HCT116 (cell line): ENCODE measurements at places on chromosomes 1 and 21.
A peak's percentile ranks its signal among the peaks of the same experiment; 100 is the strongest.

DNA sequence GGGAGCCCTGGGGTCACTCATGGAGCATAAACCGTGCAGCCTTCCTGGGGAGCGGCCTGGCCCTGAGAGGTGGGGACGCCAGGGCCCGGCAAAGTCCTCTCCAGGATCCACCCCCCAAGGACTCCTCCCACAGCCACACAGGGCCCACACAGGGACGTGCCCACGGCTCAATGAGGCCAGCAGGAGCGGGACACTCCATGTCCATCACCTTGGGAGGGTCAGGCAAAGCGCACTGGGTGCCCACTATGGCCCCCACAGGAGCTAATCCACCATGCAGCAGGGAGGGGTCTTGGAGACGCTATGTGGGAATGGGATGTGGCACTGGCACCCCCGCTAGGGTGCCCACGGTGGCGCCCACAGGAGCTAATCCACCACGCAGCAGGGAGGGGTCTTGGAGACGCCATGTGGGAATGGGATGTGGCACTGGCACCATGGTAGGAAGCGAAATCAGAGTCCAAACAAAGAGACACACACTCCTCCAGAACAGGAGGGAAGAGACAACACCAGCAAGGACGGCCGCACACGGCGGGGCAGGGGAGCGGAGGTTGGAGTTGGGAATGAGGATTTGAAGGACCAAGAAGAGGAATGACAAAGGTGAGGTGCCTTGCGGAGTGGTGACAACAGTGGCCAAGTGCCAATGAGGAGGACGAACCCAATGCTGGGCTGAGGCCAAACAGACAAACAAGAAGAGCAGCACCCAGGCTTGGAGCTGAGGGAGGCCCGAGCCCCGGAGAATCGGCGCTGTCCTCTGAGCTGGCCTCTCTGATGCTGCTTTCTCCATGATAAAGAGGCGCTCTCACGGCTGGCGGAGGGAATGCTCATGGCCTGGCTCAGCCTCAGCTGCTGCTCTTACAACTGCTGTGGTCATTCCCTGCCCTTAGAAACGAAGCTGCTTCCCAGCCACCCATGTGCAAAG, 18.1 kb upstream of the SLC19A1 start:
- DNase-seq, result no peak

- no peak for DNase-seq
Measured at GRCh38 chr1:103779932-103780331, 30.2 kb downstream of the AMY1C start.

GRCh38 chr1:8198522-8198921, 119.4 kb upstream of the SLC45A1 start:
- no peak for DNase-seq

- peak; percentile 84 for DNase-seq
Measured at GRCh38 chr1:246153796-246154212, 353.3 kb downstream of the SMYD3 start.

GRCh38 chr1:94379615-94380014, 38.6 kb upstream of the ABCD3 start:
- DNase-seq, result no peak

DNA sequence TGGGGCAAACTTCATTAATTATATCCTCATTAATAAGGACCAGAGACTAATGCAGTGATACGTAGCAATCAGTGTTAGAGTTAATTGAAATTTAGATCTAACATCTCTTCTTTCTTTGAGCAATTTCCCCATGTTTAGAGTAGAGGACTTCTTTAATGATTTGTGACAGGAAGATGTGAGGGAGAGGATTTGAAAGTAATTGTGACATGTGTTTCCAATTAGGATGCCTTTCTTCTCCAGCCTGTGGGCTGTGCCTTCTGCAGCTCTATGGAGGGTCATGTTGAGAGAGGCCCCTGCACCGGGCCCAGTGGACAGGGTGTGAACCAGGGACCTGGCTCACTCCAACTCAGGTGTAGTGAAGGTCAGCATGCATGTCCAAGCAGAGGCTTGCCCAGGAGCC, 103.0 kb downstream of the GREM2 start:
- DNase-seq, result no peak

DNA sequence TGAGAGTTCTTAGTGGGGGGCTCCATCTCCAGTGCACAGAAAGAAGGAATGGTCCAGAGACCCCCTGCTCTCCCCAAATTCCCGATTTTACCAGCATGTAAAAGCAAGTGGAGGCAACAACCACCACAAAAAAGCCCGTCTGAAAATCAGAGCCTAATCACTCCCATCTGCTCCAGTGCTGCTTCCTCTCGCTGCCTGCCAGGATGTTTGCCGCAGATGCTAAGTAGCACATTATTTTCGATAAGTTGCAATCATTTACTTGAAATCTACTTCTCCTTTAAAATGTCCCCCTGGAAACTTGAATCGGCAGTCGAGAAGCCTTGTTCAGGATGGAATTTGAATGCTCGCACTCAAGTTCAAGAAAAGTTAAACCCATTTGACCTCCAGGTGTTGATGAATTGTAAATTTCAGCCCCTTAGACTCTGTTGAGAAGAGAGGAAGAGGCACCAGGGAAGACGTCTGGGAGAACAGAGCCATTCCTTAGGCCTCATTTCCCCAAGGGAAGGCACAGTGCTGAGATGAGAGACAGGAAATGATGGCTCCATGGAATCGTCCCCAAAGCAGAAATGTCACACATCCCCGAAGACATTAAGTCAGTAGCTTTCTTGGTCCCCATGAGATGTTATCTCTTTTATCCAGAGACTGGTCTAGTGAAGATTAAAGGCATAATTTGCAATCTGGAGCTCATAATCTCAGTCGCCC, 221.3 kb downstream of the PBX1 start:
- DNase-seq, result no peak

DNA sequence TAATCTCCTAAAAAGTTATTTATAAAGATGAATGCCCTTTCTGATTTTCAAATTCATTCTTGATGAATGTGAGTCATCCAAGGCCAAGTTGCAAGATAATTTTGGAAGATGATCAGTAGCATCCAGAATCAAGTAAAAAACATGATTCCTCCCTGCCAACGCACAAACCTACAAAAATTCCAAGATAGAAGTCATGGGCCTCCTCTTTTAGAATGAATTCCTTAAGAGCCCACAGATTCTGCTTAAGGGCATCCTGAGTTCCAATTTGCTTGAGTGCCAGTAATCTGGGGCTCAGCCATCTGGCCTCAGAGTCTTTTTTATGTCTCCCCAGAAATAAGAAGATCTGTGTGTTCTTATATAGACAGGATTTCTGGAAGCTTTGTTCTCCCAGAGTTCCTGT, 23.2 kb upstream of the SPATA6 start:
- DNase-seq, result no peak

GRCh38 chr1:229717786-229718576, 91.9 kb downstream of the URB2 start:
- DNase-seq, result no peak

DNA sequence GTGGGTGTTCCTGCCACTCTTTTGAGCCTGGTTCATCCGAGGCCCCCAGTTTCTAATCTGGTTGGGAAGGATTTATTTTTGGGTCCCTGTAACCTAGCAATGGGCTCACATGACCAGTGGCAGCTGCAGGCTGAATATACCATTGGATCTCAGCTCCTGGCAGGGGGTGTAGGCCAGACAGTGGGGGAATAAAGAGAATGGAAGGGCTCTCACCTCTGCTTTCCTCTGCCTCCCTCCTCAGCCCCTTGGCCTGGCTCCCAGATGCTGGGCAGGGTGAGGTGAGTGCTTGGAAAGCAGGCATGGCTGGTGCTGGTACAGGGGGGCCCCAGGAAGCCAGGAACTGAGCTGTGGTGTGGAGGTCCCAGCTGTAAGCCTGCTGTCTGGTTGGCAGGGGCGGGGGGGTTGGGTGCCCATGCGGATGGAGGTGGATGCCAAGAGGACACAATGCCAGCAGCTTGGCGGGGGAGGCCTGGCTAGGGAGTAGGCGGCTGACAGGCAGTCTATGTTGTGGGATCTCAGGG, 3.6 kb upstream of the GPR61 start:
- no peak for DNase-seq

DNA sequence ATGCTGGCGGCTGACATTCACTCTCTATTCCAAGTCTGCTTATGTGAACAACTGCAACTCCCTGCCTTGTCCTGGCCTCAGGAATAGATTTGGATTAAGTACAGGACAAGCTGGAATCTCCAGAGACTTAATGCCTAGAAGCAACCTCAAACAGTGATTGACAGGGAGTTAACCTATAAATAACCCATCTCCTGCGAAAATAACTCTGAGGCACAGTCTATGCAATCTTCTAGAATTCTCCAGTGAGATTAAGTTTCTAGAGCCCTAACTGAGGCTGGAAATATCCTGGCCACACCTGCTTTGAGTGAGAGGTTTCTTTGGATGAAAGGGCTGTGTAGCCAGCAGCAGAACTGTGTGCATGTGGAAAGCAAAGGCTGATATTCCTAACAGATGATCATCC, 25.3 kb upstream of the ATP1A1 start:
- DNase-seq, result no peak

GRCh38 chr1:168466092-168466713, 77.6 kb downstream of the XCL2 start:
- no peak for DNase-seq

- DNase-seq, result no peak
Measured at GRCh38 chr1:27363766-27364695, 2.7 kb downstream of the MAP3K6 start.

DNA sequence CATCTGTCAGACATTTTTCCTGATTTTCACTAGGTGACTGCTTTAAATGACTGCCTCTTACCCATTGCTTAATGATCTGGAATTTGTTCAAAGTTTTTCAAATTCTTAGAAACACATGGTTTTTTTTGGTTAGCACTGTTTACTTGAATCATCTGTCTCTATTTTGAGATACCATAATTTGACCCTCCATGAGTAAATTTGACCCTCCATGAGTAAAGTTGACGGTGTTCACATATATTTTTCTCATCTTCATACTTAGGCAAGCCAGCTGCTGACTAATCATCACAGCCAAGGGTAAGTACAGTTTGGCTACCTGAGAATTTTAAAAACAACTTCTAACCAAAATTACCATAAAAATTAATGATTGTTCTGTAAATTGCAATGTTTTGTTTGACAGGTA, 586.5 kb downstream of the PTBP2 start:
- no peak for DNase-seq

- peak; percentile 23 for DNase-seq
Measured at GRCh38 chr1:86965012-86965826, 50.8 kb downstream of the HS2ST1 start.

- no peak for DNase-seq
Measured at GRCh38 chr1:78432016-78432415, 58.8 kb upstream of the PTGFR start.

- no peak for DNase-seq
Measured at GRCh38 chr21:31752352-31752751, 20.4 kb upstream of the SCAF4 start.

GRCh38 chr1:77031106-77031662, 163.9 kb downstream of the ST6GALNAC5 start:
- no peak for DNase-seq

GRCh38 chr1:115136106-115136505, 46.8 kb upstream of the TSPAN2 start:
- DNase-seq, result no peak

- DNase-seq, result no peak
Measured at GRCh38 chr1:50197216-50197615, 88.5 kb downstream of the ELAVL4 start.

DNA sequence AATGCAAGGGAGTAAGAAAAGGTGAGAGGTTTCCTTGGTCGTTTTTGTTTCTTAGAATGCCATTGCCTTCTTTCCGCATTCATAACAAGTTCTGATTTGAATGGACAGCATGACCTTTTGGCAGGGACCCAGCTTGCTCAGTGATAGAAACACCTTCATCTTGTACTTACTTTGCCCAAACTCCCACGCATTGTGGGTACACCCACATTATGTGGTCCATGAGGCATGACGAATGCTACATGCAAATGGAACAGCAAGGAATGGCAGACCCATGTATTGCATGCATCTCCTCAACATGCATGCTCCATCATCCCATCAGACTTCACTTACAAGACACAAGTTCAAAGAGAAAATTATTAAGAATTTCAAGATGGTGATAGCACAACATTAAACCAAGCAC, 102.8 kb downstream of the CDC7 start:
- DNase-seq, result no peak

DNA sequence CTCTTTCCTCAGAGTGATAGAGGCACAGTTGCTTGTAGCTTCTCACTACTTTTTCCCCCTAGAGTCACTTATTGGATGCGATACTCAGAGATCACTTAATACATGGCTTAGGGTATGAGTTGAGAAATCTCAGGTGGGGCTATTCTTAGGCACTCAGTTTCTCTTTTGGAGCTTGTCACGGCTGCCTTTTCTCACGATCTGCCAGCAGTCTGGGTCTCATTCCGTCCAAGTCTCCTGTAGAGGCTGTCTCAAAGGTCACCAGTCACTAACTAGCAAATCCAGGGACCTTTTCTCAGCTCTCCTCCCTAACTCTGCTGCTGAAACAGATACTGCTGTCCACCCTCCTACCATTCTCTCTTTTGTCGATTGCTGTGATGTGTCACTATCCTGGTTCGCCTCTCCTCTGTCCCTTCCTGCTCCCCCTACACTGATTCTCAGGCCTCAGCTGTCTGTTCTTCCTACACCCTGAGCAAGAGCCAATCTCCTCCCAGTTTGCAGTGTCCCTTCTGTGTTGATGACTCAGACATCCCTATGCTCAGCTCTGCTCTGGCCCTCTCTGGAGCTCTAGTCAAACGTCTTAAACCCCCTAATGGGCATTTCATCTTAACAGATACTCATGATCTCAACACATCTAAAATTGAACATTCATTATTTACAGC, 12.4 kb downstream of the ATP1A2 start:
- DNase-seq, result no peak

GRCh38 chr21:40602080-40602479, 244.9 kb downstream of the DSCAM start:
- no peak for DNase-seq

DNA sequence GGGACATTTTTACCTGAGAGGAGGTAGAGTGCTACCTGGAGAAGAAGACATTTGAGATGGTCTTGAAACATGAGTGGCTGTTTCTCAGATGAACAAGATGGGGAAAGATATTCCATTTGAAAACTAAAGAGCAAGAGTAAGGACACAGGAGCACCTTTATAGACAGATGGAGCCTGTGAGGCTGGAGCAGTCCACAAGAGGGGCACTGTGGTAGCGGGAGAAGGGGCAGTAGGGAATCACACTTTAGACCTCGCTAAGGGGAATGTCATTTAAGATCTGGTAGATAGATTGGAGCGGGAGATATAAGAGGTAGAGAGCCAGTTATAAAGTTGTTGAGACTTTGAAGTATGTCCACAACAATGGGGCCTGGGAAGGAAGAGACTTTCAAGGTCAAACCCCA, 23.4 kb downstream of the DYNLT5 start:
- DNase-seq, result no peak

- peak; percentile 85 for DNase-seq
Measured at GRCh38 chr21:32463889-32464300, 51.4 kb downstream of the EVA1C start.
